ENCODE measurements at places on chromosomes 6 and 20.

- peak; percentile 55 for DNase-seq
Measured at GRCh38 chr6:122610690-122611455, 668 bp downstream of the PKIB start.

DNA sequence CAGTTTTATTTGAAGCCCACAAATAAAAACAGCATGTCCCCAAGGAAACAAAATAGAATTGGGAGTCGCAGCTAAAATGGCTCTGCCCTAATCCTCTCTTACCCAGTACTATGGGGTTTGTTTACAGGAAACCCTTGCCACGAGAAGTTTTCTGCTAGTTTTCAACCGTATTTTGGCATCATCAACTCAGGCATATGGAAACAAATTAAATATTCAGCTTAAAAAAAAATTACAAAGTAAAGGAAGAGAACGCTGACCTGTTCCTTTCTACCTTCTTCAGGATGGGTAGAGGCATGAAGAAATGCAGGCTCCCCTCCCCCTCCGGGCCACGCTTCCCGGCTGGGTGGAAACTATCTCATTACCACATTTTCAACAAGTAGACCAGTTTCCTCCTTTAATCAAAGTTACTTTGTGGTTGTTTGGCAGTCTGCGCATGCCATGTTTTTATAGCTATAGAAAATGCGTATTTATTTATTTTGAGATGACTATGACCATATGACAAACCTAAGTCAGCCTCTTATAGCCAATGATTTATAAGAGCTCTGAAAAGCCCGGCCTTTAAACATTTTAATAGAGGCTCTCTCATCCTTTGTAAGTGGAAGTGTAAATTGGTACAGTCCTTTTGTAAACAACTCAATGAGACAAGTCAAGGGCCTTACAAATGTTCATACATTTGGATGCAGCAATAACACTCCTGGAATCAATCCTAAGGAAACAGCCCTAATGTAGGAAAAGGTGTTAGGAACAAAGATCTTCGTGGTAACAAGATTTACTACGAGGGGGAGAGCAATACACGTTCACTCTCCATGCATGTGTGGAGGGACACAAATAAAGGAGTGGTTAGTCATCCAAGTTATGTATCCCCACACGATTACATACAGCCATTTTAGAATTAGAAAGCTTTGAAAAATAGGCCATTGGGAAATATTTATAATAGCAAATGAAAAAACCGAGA is 16.1 kb upstream of the ZNF217 start:
- DNase-seq = peak; percentile 86

- DNase-seq = no peak
Measured at GRCh38 chr20:64051561-64052325, 2.3 kb upstream of the SOX18 start.

GRCh38 chr20:49132995-49133478 is 55.1 kb downstream of the STAU1 start:
- DNase-seq = peak; percentile 72

DNA sequence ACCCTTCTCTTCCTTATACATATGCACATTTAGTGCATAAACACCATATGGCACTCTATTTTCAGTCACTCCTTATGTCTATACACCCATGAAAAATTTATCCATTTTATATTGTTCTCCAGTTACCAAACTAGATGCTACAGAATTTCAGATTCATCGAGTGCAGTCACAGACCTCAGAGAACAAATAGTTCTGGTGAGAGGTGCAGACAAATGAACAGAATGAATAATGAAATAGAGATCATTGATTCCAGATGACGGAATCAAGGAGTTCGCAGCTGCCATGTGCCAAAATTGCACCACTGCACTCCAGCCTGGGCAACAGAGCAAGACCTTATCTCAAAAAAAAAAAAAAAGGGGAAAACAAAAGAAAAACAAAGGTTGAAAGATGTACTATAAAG is 214.8 kb upstream of the CEP162 start:
- DNase-seq = no peak

DNA sequence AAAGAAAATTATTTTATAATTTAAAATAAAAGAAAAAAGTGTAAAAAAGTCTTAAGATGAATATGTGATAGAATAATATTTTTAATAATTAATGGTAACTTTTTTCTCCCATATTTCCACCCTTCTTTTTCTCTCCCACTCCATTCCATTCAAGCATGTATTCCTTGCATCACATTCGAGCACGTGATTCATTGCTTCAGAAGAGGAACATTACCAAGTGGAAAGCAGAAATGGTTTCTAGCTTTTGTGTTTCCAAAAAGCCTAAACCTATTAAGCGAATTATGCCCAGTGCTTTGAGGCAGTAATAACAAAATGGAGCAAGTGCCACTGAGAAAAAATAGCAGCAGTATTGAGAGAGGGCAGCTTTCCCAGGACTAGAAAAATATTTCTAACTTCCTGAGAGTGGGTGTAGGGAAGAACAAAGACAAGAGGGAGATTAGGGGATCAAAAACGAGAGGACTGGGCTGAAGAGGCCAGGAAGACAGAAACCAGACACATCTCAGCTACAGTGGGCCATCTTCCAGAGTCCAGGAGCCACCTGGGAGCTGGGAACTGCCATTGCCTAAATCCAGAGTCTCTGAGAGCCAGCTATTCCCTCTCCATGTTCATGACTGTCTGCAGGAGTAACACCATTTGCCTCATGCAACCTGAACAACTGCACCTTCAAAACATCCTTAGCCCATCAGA is 15.0 kb upstream of the AKIRIN2 start:
- no peak for DNase-seq

- DNase-seq = no peak
Measured at GRCh38 chr6:129785756-129786135, 75.4 kb downstream of the TMEM244 start.

- DNase-seq = no peak
Measured at GRCh38 chr20:26243731-26244130, 547.1 kb upstream of the ZNF337 start.

- DNase-seq = no peak
Measured at GRCh38 chr6:127517693-127518092, 1.4 kb downstream of the MTCL3 start.

DNA sequence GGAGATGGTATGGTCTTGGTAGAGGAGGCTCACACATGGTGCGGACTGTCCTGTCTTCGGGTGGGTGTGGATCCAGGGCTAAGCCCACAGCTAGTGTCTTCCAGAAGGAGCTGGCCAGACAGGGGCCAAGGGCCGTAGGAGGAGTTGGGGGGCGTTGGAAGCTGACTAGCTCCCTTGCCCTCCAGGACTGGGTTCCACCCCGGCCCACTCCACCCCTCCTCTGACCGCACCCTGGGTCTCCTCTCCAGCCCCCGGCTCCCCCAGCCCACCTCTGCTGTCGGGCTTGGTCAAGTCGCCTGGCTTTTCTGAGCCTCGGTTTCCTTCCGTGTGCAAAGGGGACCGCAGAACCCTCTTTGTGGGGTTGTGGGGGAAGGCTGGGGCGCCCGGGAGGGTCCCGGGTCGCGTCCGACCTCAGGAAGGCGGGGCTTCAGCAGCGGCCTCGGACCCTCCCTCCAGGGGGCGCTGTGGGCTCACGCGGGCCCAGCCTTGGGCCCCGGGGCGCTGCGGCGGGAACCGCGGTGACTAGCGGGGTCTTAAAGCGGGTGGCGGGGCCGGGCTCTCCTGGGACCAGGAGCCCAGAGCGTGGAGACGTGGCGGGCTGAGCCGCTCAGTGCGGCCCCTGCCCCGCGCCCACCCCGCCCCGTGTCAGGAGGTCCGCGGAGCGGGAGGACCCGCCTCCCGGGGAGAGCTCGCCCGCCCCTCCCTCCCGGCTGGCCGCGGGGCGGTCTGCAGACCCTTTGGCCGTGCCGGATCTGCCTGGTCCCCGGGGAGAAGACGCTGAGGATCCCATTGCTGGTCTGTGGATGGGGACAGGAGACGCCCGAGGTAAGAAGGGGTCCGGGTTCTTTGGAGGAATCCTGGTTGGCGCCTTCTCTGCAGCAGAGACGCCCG is 5.4 kb downstream of the NPBWR2 start:
- peak; percentile 83 for DNase-seq

DNA sequence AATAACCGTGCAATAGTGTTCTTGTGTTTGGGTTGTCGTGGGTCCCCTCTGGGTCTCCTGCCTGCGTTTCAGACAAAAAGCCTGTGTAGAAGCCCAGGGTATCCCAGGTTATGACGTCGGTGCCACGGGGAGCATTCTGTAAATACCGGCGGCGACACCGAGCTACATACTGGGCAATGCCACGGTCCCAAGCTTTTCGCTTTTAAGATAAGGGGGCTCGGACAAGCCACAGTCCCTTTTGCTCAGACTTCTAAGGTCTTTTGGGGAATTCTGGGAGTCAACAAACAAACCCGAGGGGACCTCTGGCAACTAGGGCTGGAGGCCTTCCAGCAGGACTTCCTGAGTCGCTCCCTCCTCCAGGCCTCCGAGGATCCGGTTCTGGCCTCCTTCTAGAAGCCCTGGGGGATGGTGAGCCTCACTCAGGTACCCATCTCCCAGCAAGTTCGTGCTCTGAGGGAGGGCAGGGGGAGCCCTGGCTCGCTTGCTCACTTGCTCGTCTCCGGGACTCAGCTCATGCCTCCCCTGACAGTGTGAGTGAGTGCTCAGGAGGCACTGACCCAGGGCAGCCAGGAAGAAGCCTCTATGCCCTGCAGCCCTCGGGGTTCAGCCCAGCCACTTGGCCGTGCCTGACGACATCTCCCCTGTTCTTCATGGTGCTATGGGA is 62.4 kb upstream of the MRPS10 start:
- DNase-seq = no peak

Data from common myeloid progenitor, CD34-positive (primary cell).